T-helper 2 cell (primary cell): ENCODE measurements at places on chromosomes 2 and 18.

DNA sequence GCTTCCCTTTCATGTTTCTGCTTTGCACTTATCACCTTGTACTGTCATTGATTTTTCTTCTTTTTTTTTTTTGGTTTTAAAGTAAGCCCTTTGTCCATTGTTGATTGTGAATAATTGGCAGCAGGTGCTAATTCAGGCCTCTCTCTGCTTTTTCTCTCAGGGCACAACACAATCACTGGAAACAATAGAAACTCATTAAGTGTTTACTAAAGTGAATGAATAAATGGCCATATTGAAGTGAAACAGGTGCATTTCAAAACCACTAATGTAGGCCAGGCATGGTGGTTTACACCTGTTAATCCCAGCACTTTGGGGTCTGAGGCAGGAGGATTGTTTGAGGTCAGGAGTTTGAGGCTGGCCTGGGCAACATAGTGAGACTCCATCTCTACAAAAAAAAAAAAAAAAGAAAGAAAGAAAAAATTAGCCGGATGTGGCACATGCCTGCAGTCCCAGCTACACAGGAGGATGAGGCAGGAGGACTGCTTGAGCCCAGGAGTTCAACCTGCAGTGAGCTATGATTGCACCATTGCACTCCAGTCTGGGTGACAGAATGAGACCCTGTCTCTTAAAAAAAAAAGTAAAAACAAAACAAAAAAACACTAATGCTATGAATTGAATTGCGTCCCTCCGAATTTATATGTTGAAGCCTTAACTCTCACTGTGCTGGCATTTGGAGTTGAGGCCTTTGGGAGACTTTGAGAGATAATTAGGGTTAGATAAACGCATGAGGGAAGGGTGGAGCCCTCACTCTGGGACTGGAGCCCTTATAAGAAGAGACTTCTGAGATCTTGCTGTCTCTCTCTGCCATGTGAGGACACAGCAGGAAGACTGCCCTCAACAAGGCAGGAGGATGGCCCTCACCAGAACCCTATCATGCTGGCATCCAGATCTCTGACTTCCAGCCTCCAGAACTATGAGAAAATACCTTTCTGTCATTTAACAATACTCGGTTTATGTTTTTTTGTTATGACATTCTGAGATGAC is 19.9 kb downstream of the SLC38A11 start:
- DNase-seq, result no peak

DNA sequence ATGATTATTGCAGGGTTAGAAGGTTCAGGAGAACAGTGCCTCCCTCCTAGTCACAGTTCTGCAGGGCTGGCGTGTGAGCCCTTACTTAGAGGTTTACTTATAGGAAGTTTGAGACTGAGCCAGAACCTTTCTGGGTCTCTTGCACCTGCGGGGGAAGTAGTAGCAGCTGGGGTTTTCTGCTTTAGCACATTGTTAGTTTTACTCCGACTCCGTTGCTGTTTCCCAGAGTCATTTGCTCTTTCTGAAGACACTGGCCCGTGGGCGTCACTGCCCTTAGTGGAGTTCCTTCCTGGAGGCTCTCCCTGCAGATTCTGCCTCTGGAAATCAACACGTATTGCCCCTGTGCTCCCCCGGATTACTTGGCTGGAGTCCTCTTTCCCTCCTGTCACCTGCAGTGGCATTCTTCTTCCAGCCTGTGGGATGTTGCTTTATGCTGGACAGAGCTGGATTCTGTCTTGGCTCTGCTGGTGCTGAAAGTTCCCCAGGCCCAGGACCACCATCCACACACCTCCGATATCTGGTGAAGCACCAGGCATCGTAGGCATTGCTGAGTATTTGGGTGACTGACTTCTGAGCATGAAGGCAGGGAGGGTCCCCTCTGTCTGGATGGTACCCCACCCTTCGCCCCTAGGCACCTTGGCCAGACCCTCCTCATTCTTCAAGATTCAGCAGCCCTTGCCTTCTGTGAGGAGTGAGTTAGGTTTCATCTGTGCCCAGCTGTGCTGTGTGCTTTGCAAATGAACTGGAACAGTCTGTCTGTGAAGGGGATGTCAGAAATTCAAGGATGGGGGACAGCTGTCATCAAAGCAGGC is 51.7 kb downstream of the AGAP1 start:
- DNase-seq, result no peak

DNA sequence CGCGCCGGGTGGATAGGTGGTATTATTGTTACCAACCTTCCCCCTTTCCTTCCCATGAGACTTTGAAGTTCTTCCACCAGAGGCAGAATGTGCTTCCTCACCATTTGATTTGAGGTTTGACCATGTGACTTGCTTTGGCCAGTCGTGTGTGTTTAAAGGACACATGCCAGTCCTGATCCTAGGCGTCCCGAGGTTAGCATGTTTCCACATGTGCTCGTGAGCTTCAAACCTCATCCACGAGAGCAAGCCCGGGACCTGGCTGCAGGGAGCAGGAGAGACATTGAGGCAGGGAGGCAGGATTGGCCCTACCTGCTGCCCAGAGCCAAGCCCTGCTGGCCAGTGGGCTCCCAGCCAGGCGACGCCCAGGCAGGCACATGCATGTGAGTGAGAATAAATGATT is 27.4 kb upstream of the EDAR start:
- DNase-seq, result no peak

GRCh38 chr2:176137906-176138305 is 8.4 kb downstream of the HOXD8 start:
- DNase-seq, result no peak

DNA sequence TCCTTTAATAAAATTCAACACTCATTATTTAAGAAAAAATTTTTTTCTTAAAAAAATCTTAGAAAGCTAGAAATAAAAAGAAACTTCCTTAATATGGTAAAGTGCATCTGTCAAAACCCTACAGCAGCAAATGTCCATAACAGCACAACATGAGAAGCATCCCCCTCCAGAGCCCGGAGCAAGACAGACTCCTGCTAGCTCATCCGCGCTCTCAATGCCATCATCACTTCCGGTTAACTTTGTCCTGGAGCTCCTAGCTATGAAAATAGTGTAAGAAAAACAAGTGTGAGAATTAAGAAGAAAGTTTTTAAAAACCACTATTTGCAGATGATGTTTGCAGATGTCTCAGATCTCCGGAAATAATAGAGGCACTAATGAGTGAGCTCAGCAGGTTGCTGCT is 103.1 kb downstream of the TEX51 start:
- DNase-seq, result no peak

- DNase-seq, result no peak
These were observed 1284.1 kb upstream of the GYPC start for GRCh38 chr2:125371867-125372266.

GRCh38 chr2:168246483-168247340 is 683 bp downstream of the STK39 start:
- DNase-seq, result peak; percentile 74

GRCh38 chr2:47455411-47455810 is 52.5 kb downstream of the MSH2 start:
- no peak for DNase-seq

- DNase-seq, result no peak
These were observed 425 bp upstream of the SALL3 start for GRCh38 chr18:78979056-78979729.

DNA sequence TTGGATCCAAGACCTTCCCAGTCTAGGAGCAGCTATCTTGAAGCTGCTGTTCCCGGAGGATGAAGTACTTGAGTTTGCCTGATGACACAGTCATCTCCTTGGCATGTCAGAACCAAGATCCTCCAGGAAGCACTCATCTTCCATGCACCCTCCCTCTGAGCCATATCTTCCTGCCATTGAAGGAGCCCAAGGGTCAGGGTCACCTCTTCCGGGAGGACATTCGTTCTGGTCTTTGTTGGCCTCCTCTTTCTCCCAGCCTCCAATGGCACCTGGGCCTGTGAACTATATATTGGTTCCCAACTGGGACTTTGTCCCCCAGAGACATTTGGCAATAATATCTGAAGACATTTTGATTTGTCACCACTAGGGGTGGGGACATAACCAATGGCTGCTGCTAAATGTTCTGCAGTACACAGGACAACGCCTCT is 4.2 kb upstream of the MYO7B start:
- DNase-seq, result no peak

DNA sequence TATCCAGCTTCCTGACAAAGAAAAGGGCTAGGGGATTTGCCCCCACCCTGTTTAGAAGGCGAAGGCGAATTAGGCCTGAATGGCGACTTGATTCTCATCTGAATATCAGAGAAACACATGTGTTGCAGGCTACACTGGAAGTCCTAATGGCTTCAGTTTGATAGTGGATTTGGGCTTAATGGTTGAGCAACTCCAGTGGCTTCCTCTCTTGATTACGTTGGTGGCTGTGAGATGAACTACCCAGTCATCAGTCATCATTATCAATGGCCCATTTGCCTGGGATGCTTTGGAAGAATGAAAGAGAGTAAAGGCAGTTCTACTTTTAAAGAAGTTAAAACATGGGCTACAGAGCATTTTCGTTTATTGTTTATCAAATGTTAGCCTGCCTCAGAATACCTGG is 60.9 kb upstream of the IL1R1 start:
- DNase-seq, result no peak

- DNase-seq, result no peak
These were observed 136.0 kb upstream of the FAM98A start for GRCh38 chr2:33735096-33735495.

- no peak for DNase-seq
These were observed 164.3 kb upstream of the ARL4C start for GRCh38 chr2:234661175-234661574.

DNA sequence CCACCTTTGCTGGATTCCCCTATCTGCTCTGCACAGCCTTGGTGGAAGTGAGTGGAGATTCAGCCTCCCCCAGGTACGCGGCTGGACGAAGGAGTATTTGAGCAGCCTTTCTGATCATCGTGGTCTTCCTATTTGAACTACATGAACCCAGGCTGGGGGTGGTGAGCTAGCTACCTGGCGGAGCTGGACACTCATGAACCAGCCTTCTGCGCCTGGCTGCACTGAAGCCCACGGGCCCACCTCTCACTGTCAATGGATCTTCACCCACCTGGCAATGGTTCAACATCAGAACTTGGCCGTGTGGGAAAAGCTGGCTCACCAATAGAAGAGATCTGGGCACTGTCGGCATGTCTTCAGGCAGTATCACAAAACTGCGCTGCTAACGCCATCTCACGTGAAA is 35.4 kb downstream of the ANKMY1 start:
- no peak for DNase-seq

DNA sequence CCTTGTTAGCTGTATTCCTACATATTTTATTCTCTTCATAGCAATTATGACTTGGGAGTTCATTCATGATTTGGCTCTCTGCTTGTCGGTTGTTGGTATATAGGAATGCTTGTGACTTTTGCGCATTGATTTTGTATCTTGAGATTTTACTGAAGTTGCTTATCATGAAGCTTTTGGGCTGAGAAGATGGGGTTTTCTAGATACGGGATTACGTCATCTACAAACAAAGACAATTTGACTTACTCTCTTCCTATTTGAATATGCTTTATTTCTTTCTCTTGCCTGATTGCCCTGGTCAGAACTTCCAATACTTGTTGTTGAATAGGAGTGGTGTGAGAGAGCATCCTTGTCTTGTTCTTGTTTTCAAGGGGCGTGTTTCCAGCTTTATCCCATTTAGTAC is 569.8 kb upstream of the NRXN1 start:
- DNase-seq, result no peak

- DNase-seq, result no peak
These were observed 507.4 kb upstream of the PKDCC start for GRCh38 chr2:41540272-41540998.

DNA sequence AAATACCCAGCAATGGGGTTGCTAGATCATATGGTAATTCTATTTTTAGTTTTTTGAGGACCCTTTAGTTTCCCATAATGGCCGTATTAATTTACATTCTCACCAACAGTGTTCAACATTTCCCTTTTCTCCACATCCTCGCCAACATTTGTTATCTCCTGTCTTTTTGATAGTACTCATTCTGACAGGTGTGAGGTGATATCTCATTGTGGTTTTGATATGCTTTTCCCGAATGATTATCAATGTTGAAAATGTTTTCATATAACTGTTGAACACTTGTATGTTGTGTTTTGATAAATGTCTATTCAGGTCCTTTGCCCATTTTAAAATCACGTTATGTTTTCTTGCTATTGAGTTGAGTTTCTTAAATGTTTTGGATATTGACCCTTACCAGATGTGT is 5.8 kb upstream of the RIF1 start:
- no peak for DNase-seq

GRCh38 chr2:99079226-99079625 is 62.3 kb upstream of the C2orf15 start:
- no peak for DNase-seq

GRCh38 chr18:51077217-51077616 is 47.2 kb downstream of the SMAD4 start:
- no peak for DNase-seq

DNA sequence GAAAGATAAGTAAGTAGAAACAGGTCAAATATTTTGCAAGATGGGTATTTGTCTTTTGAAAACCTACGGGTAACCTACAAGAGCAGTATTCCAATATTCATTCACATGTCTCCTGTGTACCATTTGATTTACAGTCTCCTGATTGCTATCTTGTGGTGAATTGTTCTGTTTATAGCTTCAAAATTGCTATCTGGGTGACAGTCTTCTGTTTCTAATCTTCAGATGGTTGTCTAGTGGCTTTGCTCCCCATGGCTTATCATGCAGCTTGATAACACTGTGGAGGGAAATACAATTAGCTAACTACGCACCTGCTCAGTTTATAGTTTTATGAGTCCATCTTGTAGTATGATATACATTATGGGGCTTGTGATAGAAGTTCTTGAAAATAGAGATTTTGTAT is 816.8 kb downstream of the CPS1 start:
- DNase-seq, result no peak

GRCh38 chr2:182366628-182367027 is 60.2 kb downstream of the PDE1A start:
- DNase-seq, result no peak

- DNase-seq, result no peak
These were observed 10.2 kb downstream of the USP37 start for GRCh38 chr2:218557941-218558340.

- no peak for DNase-seq
These were observed 9.1 kb downstream of the LCLAT1 start for GRCh38 chr2:30456106-30456505.

- no peak for DNase-seq
These were observed 417.7 kb upstream of the SALL3 start for GRCh38 chr18:78561757-78562510.
